ENCODE measurements at places on chromosomes 11 and 22.
A peak's percentile ranks its signal among the peaks of the same experiment; 100 is the strongest.

DNA sequence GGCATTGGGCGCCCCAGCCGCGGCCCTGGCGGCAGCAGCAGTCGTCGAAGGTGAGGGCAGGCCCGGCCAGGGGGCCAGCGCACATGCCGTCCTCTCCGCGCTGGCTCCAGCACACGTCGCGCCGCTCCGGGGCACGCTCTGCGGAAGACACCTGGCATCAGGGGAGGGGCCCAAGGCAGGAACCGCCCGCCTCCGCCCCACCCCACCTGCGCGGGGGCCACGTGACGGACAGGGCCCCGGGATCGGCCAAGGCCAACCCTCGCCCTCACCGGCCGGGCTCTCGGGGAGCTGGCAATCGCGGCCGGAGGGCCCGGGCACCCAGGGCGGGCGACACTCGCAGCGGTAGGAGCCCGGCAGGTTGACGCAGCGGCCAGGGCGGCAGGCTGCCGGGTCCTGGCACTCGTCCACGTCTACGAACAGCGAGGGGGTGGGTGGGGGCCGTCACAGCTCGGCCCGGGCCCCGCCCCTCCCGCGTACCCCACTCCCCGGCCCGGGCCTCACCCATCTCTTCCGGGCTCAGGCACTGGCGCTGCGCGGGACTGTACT, 14.9 kb downstream of the SCYL1 start:
- DNase-seq = no peak

DNA sequence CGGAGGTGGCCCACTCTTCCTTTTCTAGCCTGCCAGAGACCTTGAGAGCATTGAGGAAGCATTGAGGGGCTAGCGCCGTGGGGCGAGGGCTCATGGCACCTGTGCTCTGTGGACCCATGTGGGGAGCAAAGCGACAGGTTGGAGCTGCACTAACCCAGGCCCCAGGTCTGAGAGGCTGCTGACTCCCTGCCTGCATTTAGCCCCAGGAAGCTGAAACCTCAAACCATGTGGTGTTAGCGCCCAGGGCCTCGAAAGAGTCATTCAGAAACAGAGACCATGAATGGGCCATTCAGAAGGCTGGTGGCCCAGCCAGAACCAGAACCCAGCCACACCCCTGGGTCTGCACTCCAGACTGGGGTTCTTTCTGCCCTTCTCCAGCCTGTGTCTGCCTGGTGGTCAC, 88.6 kb downstream of the BCR start:
- no peak for DNase-seq

DNA sequence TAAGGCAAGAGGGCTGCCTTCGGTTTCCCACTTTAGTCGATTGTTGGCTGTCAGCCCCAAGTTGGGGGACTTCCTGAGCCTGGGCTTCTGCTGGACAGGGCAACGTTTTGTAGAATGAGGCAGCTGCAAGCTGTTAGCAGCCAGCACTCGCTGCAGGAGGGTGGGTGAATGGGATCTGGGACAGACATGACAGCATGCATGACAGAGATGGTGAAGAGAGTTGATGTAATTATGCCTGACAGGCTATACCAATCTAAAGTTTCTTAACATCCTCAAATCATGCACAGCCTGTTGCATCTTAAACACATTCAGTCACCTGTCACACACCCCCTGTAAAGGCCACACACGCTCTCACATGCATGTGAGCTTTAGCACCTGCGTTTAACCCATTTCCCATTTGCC, 49.2 kb downstream of the CWC15 start:
- no peak for DNase-seq

- no peak for DNase-seq
These were observed 10.3 kb downstream of the GAL start for GRCh38 chr11:68694431-68695297.

DNA sequence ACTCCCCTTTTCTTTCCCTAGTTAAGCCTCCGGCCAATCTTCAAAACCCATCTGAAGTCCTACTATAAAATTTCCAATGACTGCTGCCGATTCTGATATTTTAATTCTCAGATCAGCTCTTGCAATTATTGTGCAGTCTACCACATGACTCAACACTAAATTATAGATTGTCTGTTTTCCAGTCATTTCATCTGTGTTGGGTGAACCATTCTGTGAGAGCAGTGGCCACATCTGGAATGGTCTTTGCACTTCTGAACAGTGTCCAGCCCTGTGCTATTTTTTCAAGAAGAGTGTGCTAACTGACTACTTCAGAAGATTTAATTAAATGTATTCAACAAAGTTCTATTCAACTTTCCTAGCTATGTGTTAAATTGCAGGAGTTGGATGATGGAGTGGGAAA, 47.2 kb upstream of the MMP7 start:
- DNase-seq = no peak

- no peak for DNase-seq
These were observed 285.0 kb downstream of the C11orf87 start for GRCh38 chr11:109706945-109707344.

DNA sequence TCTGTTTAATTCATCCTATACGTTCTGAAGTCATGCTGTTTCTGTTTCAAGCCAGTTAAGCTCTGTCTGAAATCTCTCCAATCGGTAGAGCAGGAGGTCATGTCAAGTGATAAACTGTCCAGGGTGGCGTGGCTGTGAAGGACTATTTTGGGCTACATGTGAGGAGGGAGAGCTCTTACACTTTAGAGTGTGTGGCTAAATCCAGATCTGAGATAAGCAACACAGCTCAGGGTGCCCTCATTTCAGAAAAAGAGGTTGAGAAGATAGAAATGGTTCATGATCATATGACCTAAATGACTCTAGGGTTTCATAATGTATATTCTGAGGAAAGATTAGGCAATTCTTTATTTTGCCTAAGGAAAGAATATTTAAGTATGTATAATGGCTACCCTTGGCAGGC, 8.4 kb downstream of the BLID start:
- DNase-seq = no peak

DNA sequence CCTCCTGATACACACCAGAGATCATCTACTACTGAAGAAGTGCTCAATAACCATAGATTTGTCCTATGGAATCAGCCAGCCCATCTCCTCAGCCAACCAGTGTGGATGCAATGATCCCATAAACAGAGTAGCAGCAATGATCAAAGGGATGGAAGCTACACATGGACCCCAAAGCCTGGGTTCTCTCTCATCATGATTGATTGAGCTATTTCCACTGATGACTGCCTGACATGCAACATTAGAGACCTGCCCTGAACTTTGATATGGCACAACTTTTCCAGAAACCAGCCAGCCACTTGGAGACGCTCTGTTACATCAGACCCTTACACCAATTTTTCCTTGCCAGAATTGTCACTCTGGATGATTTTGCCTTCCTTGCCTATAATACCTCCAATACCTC, 471.6 kb downstream of the BUD13 start:
- DNase-seq = no peak

- DNase-seq = no peak
These were observed 5.4 kb upstream of the EIF3F start for GRCh38 chr11:7981619-7982157.

- no peak for DNase-seq
These were observed 6.1 kb downstream of the MICALL1 start for GRCh38 chr22:37912171-37912570.

GRCh38 chr11:37107831-37108230, 509.8 kb upstream of the RAG2 start:
- DNase-seq = no peak

DNA sequence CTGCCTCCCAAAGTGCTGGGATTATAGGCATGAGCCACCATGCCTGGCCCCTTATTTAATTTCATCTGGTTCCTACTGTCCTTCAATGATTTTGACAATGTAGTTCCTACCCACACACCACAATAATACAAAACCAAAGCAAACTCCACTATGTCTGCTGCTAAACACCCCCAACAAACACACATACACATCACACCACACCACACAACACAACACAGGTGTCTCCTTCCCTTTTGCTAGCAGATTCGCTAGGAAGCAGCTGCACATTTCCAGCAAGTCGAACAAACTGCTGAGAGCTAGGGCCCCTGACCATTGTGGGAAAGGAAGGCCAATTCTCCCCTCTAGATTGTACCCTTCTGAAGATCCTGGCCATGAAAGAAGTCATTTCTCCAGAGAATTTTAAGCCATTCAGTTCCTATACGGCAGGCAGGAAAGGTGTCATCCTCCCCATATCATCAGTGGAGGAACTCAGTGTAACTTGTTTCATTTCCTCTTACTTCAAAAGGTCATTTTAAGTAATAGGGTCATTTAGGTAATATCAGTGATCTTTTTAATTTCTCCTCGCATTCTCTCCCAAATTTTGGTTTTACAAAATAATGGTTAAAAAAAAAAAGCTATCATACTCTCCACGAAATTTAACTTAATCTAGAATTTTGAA, 18.5 kb downstream of the NUMA1 start:
- no peak for DNase-seq

- no peak for DNase-seq
These were observed 1427.1 kb downstream of the LRRC4C start for GRCh38 chr11:40032331-40032730.

- no peak for DNase-seq
These were observed 55.6 kb downstream of the WT1 start for GRCh38 chr11:32379719-32380118.

- DNase-seq = no peak
These were observed 33.4 kb downstream of the AMBRA1 start for GRCh38 chr11:46560300-46560991.

DNA sequence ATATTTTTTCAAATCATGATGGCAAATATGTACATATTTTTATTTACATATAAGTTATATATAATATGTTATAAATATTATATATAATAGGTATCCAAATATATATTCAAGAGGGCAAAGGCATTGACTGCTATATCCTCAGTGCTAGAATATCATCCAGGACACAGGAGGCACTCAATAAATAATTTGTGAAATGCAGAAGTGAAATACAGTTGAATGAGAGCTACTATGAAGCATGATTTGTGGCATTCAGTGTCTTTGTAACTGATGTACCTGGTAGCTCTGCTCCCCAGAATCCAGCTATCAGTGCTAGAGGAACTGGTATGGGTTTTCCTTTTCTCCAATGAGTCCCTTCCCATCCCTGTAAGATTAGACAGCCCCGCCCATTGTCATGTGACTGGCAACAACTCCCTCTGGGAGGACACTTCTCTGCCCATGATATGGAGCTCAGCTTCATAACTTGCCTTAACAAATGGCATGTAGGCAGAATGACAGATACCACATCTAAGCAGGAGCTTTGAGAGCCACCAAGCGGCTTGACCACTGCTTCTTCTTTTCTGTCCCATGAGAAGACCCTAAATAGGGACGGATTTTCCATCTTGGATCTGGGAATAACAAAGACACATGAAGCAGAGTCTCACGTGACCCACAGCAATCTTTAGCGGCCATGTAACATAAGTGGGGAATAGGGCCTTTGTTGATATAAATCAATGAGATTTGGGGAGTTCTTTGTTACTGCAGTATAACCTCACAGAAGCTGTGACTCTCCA, 10.2 kb upstream of the CD82 start:
- no peak for DNase-seq

DNA sequence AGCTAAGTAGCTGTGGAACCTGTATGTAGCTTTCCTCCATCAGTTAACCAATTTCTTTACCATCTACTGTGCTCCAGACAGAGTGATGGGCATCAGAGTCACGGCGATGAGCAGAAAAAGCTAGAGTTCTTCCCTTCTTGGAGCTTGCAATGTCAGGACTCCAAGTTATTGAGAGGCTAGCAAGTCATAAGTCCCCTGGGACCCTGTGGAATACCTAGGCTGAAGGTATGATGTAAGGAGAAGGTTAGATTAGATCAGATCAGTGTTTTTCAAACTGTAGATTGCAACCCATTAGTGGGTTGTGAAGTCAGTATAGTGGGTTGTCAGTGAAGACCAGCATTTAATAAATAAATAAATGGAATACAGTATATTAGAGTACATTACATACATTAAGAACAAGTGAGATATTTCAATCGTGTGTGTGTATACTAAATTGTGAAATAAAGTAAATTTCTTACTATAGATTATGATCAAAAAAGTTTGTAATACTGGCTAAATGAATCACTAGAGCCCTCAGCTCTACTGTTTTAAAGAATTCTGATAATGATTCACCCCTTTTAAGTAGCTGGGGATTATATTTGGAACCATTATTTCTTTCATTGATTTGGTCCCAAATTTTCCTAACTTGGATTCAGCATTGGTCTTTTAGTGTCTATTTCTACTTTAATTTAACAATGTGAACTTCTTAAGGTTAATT, 52.3 kb downstream of the RASSF10 start:
- no peak for DNase-seq

DNA sequence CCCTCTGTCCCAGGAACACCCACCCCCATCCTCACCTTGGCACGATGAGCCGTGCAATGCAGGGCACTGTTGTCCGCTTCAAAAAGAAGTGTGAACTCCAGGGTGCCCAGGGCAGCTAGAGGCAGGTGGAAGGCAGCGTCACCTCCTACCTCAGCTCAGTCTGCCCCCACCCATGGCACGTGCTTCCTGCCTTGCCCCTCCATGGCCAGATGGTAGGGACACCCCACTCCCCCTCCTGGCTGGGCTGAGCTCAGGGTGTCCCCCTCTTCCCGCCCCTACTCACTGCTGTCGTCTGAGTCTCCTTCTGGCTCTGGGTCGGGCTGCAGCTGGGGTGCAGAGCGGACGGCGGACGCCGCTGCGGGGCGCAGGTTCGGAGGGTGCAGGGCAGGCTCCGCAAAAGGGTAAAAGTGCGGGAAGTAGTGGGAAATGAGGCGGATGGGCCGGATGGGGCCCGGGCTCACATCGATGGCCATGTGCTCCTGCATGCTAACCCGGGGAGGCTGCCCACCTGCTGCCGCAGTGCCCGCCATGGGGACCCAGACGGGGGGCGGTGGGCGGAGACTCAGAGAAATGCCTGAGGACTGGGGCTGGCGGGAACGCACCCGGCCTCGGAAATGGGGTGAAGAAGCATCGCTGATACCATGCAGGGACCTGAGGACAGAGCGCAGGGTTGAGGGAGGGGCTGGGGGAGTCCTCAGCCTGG, 9.1 kb downstream of the NDUFV1 start:
- no peak for DNase-seq

- no peak for DNase-seq
These were observed 11.5 kb downstream of the PPME1 start for GRCh38 chr11:74182635-74183034.

- no peak for DNase-seq
These were observed 43.9 kb upstream of the YPEL1 start for GRCh38 chr22:21779444-21779843.

DNA sequence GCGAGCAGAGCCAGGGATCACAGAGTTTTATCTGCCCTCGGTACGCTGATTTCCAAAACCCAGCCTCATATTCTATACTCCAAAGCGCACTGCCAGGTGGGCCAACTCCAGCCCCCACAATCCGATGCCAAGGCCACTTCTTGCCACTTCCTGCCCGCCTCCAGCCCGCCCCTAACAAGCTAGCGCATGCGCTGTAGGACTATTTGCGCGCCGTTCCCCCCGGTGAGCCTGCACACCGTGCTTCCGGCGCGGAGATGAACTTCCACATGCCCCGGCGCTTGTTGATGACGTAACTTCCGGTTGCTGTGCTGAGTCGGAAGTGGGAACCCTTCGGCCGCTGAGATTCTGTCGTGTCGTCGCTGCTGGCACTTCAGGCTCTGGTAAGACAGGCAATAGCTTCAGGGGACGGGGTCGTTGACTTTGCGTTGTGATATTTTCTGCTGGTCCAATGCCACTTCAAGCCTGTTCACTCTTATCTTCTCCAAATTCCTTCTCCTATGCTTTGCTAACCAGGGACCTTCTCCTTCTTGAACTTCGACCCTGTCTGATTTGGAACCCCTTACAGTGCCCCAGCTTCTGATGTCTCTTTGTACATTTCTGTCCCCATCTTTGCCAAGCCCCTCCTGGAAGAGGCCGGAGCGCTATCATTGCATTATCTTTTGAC, at the start of gene UBE4A:
TSS of gene UBE4A (plus strand) at position 306 of the 664 bp plus-strand sequence. CDS start 5,481 bp downstream, outside the sequence.
- DNase-seq = peak; percentile 94

- DNase-seq = no peak
These were observed 29.9 kb downstream of the FGF4 start for GRCh38 chr11:69745201-69745600.

All from left forelimb (tissue), 1 donor.